ENCODE measurements at places on chromosomes 7 and 10.

GRCh38 chr7:39164887-39165286 lies 187.2 kb downstream of the POU6F2 start:
- DNase-seq: no peak

DNA sequence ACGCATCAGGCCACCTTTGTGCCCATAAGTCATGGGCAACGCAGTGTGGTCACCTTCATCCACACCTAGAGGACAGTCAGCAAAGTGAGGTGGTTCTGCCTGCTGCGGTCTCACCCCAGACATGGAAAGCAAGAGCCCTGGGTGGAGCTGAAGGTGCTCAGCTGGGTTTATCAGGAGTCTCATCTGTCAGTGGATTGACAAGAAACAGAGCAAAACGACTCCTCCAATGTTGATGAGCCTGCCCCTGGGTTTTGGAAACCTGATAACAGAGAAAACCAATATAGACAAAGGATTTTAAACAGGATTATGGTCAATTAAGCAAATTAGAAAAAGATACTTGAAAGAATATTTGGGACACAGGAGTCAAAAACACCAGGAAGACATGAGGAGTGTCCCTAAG lies 229.3 kb upstream of the PRSS58 start:
- no peak for DNase-seq

DNA sequence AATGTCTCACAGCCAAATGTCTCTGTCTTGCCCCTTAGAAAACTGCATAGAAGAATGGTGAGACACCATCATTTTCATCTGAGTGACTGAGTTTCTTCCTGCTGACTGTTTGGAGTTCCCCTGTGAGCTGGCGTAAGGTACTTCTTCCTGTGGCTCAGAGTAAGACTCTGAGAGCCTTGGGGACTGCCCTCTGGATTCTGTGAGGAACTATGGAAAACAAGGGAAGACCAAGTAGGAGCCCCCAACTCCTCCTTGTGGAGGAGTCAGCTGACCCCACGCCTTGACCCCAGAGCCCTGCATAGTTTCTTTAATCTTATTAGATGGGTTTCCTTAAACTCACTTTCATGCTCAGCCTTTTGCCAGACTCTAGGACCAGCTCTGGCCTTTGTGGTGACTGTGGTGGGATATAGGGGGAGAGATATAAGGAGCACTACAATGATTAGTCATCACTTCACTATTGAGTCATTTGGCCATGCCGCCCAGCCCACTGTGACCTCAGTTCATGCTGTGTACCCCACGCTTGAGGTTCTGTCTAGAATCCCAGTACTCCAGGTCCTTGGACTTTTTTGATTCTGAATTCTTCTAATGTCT lies 51.8 kb upstream of the FAM133B start:
- DNase-seq: no peak

GRCh38 chr7:19305698-19306097 lies 160.5 kb upstream of the FERD3L start:
- DNase-seq: no peak

- DNase-seq: no peak
Observed at GRCh38 chr7:154915600-154915999, 87.3 kb downstream of the PAXIP1 start.

Data from activated T-helper 1 cell treated with anti-CD3 and anti-CD28 coated beads, Interleukin-2, amount 50 U/mL, for 16 hours (primary cell).